ENCODE measurements at places on chromosomes 2 and 18. TPM values are rescaled to one million over a fixed set of nuclear protein-coding genes. Genes with fewer than 3 reads are reported as not detected.

STARD6 gene
- not detected for total RNA-seq

GRHL1 gene
- 0.94 TPM for total RNA-seq

INHBB gene
- total RNA-seq = 0.07 TPM

APOB gene
- under 0.01 TPM for total RNA-seq

FSHR gene
- total RNA-seq = not detected

MYL1 gene
- total RNA-seq = not detected

KIF5C gene
- total RNA-seq = 0.25 TPM

ABHD1 gene
- total RNA-seq = not detected

UNC80 gene
- not detected for total RNA-seq

LAMA1 gene
- total RNA-seq = 0.25 TPM

AQP12A gene
- not detected for total RNA-seq

PARD3B gene
- 3.0 TPM for total RNA-seq

UBR3 gene
- 14.9 TPM for total RNA-seq

CNOT11 gene
- total RNA-seq = 40.4 TPM

HOXD11 gene
- total RNA-seq = 0.10 TPM

CFC1 gene
- total RNA-seq = not detected

METAP1D gene
- 3.5 TPM for total RNA-seq

CDCA7 gene
- 22.5 TPM for total RNA-seq

MAP3K19 gene
- not detected for total RNA-seq

TRABD2A gene
- 0.60 TPM for total RNA-seq

RTP5 gene
- not detected for total RNA-seq

CFAP221 gene
- total RNA-seq = not detected

SH3RF3 gene
- 18.1 TPM for total RNA-seq

NPAS2 gene
- 21.7 TPM for total RNA-seq

LANCL1 gene
- 20.4 TPM for total RNA-seq

SLC30A3 gene
- 3.4 TPM for total RNA-seq

PHOSPHO2 gene
- total RNA-seq = 2.3 TPM

VWC2L gene
- total RNA-seq = not detected

SLC4A5 gene
- 0.05 TPM for total RNA-seq

ZEB2 gene
- total RNA-seq = 9.7 TPM

LRRC30 gene
- not detected for total RNA-seq

RAB17 gene
- total RNA-seq = 0.49 TPM

MLPH gene
- total RNA-seq = not detected

LYPD6 gene
- total RNA-seq = 3.9 TPM

SEMA4F gene
- 3.7 TPM for total RNA-seq

SLC23A3 gene
- 0.60 TPM for total RNA-seq

SCYGR6 gene
- total RNA-seq = not detected

GPR155 gene
- total RNA-seq = 0.74 TPM

ABCB11 gene
- 0.05 TPM for total RNA-seq

FAM110C gene
- not detected for total RNA-seq

HIBCH gene
- total RNA-seq = 11.8 TPM

ZBTB14 gene
- 10.1 TPM for total RNA-seq

KCNG2 gene
- total RNA-seq = not detected

ERICH2 gene
- total RNA-seq = not detected

CCDC93 gene
- 10.2 TPM for total RNA-seq

PCARE gene
- not detected for total RNA-seq

SERPINB3 gene
- total RNA-seq = not detected

GALNT14 gene
- total RNA-seq = 2.1 TPM

VAMP5 gene
- 201 TPM for total RNA-seq

NRP2 gene
- 72.2 TPM for total RNA-seq

DPYSL5 gene
- not detected for total RNA-seq

NAGK gene
- 137 TPM for total RNA-seq

LCT gene
- total RNA-seq = not detected

STEAP3 gene
- 27.2 TPM for total RNA-seq

SERPINB5 gene
- total RNA-seq = not detected

ASB18 gene
- not detected for total RNA-seq

DLGAP1 gene
- 1.1 TPM for total RNA-seq
